Activated CD4-positive, alpha-beta memory T cell treated with anti-CD3 and anti-CD28 coated beads for 36 hours (primary cell): ENCODE measurements at places on chromosomes 13 and 19.

- H3K27me3 ChIP-seq, result peaks cover 3% of the 10 kb centered on the region
- no peaks in the 10 kb centered on the region for H3K36me3 ChIP-seq
- H3K27ac ChIP-seq, result no peak overlapping the region
Measured at GRCh38 chr13:78777976-78778375, 119.0 kb upstream of the OBI1 start.

DNA sequence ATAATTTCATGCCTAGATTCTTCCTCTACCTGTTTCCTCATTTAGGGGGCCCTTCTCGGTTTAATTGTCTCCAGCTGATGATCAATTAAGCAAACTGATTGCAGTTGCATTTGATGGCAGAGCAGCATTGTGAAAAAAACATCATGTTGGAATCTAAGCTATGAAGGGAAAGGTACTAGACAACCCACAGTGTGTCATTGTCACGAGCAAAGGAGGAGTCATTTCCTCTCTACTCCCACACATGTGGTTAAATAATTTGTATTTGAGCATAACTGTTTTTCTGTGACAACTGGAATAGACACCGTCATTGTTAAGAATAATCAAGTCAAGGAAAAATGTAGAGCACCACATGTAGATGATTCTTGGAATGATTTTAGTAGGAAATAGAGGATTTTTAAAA is 240.3 kb downstream of the DCT start:
- H3K4me3 ChIP-seq, result no peak overlapping the region
- no peak overlapping the region for H3K27ac ChIP-seq
- no peaks in the 10 kb centered on the region for H3K27me3 ChIP-seq
- DNase-seq, result no peak
- H3K36me3 ChIP-seq, result no peaks in the 10 kb centered on the region

- peak overlapping the region; percentile 86 for H3K27ac ChIP-seq
- no peaks in the 10 kb centered on the region for H3K27me3 ChIP-seq
- no peak for DNase-seq
- peaks cover 60% of the 10 kb centered on the region for H3K4me1 ChIP-seq
- peak overlapping the region; percentile 90 for H3K4me3 ChIP-seq
Measured at GRCh38 chr19:32692727-32693061, 1.1 kb downstream of the NUDT19 start.

DNA sequence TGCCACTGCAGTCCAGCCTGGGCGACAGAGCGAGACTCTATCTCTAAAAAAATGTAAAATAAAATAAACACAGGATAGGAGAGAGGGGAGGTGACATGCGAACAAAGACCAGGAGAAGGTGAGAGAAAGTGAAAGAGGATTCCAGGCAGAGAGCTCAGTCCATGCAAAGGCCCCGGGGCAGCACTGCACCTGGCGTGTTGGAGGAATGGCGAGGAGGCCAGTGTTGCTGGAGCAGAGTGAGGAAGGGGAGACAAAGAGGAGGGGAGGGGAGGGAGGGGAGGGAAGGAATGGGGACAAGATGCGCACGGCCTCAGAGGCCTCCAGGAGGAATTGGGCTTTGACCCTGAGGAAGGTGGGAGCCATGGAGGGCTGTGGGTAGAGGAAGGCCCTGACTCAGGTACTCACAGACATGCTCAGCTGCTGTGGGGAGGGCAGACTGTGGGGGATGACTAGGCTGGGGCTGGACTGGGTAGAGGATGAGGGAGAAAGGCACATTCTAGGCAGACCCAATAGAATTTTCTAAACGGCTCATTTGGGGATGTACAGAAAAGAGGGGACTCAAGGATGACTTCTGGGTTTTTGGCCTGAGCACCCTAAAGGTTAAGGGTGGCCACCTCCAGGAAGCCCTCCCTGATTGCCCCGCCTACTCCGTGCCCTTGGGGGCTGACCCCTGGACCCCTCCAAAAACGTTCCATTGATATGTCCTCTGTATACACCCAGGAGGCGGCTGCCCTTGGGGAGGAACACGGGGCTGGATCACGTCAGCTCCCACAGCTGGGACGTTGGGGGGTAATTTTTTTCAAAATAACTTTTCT is 43.9 kb downstream of the PTPRS start:
- H3K4me1 ChIP-seq, result peaks cover 5% of the 10 kb centered on the region
- no peaks in the 10 kb centered on the region for H3K36me3 ChIP-seq
- H3K4me3 ChIP-seq, result no peak overlapping the region
- H3K27ac ChIP-seq, result no peak overlapping the region

GRCh38 chr19:4647676-4648644 is 8.6 kb downstream of the TNFAIP8L1 start:
- peaks cover 6% of the 10 kb centered on the region for H3K36me3 ChIP-seq
- no peak overlapping the region for H3K4me3 ChIP-seq
- DNase-seq, result no peak
- H3K27me3 ChIP-seq, result no peaks in the 10 kb centered on the region
- H3K4me1 ChIP-seq, result no peaks in the 10 kb centered on the region

DNA sequence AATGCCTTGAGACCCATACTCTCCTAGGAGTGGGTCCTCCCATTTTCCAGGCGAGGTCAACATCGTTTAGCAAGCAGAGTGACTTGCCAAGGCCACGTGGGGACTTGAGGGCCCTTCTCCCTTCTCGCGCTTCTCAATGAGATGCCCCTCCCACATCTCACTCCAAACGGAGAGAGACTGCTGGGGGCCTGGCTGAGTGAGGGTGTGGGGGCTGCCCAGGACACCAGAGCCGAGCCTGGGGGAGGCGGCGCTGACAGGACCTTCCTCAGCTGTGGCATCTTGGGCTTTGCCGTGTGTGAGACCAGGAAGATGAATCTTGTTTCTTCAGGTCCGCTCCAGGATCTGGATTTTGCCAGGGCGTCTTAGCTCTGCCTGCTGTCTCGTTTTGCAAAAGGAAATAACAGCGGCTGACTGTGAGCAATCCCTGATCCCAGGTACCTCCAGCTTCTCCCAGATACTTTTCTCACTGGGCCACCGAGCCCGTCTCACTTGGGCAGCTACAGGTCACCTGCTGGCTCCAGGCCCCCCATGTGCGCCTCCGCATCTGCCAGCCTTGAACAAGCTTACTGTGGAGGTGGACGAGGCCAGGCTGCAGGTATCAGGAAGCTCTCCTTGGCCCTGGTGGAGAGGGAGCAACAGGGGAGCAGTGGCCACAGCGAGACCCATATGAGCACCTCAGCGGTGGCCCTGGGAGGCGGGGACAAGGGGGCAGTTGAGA is 6.0 kb downstream of the COX6B2 start:
- no peak overlapping the region for H3K4me3 ChIP-seq
- H3K4me1 ChIP-seq, result peaks cover 10% of the 10 kb centered on the region
- H3K27me3 ChIP-seq, result peaks cover 26% of the 10 kb centered on the region
- no peak for DNase-seq
- H3K27ac ChIP-seq, result no peak overlapping the region

GRCh38 chr13:21361123-21361522 is 98.0 kb downstream of the ZDHHC20 start:
- H3K36me3 ChIP-seq, result no peaks in the 10 kb centered on the region
- no peak overlapping the region for H3K4me3 ChIP-seq
- H3K4me1 ChIP-seq, result peaks cover 10% of the 10 kb centered on the region
- no peak overlapping the region for H3K27ac ChIP-seq
- DNase-seq, result no peak
- H3K27me3 ChIP-seq, result no peaks in the 10 kb centered on the region

DNA sequence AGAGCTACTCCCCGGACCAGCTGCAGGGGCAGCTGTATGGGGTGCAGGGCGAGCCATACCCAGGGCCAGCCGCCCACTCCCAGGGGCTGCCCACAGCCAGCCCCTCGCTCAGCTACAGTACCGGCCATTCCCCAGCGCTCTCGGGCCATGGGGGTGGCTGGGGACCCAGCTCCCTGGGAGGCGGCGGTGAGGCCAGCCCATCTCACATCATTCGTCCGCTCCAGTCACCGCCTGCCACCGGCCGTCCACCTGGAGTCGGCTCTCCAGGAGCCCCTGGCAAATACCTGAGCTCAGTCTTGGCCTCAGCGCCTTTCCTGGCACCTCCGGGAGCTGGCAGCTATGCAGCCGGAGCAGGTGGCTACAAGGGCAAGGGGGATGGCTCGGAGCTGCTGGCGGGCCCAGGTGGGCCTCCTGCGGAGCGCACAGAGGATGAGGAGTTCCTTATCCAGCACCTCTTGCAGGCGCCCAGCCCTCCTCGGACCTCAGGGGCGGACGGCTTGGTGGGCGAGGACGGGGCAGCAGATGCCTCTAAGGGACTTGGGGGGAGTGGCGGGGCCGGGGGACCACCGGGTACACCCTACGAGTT is 4.9 kb downstream of the PRR12 start:
- no peak overlapping the region for H3K27ac ChIP-seq
- no peaks in the 10 kb centered on the region for H3K27me3 ChIP-seq
- peaks cover 17% of the 10 kb centered on the region for H3K4me1 ChIP-seq
- no peak overlapping the region for H3K4me3 ChIP-seq
- no peak for DNase-seq

GRCh38 chr19:50007170-50007569 is 18.0 kb downstream of the VRK3 start:
- no peak for DNase-seq
- H3K4me1 ChIP-seq, result peaks cover 25% of the 10 kb centered on the region
- no peak overlapping the region for H3K27ac ChIP-seq
- H3K4me3 ChIP-seq, result no peak overlapping the region

DNA sequence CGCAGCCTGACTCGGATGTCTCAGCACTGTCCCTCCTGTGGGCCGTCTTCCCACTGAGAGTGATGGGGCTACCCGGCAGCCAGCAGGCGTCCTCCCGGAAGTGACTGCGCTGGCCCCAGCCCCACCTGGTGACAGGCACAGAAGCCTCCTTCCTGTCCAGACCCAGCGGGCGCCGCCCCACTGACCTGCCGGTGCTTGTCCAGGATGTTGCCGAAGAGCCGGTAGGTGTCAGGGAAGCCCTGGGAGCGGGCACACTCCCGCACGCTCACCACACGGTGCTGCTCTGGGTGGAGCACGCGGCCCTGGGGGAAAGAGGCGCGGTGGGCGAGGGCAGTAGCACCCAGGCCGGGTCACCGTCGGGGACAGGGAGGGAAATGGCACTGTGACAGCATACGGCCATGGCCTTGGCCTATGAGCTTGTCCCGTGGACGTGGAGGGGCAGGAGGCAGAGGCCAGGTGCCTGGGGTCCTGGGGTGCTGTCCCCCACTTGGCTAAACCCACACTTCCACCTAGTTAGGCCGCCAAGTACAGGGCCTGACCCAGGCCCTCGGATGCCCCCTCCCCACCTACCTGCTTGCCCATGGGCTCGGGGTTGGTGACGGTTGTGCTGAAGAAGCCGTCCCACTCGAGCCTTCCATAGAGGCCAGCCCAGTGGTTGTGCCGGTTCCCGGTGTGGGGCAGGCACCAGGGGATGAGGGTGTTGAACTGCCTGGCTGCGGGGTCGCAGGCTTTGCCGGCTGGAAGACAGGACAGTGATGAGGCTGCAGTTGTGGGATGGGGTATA is 16.0 kb upstream of the EIF3G start:
- H3K4me1 ChIP-seq, result no peaks in the 10 kb centered on the region
- no peaks in the 10 kb centered on the region for H3K27me3 ChIP-seq
- H3K4me3 ChIP-seq, result no peak overlapping the region
- H3K36me3 ChIP-seq, result peaks cover 38% of the 10 kb centered on the region
- no peak overlapping the region for H3K27ac ChIP-seq
- DNase-seq, result no peak

GRCh38 chr13:33480561-33480960 is 195.0 kb upstream of the STARD13 start:
- H3K4me1 ChIP-seq, result no peaks in the 10 kb centered on the region
- no peak overlapping the region for H3K4me3 ChIP-seq
- peaks cover 4% of the 10 kb centered on the region for H3K36me3 ChIP-seq
- H3K27me3 ChIP-seq, result peaks cover 14% of the 10 kb centered on the region

- no peaks in the 10 kb centered on the region for H3K36me3 ChIP-seq
- H3K4me3 ChIP-seq, result no peak overlapping the region
- H3K4me1 ChIP-seq, result peaks cover 8% of the 10 kb centered on the region
- H3K27ac ChIP-seq, result no peak overlapping the region
Measured at GRCh38 chr13:37094840-37095239, 10.6 kb downstream of the CSNK1A1L start.

DNA sequence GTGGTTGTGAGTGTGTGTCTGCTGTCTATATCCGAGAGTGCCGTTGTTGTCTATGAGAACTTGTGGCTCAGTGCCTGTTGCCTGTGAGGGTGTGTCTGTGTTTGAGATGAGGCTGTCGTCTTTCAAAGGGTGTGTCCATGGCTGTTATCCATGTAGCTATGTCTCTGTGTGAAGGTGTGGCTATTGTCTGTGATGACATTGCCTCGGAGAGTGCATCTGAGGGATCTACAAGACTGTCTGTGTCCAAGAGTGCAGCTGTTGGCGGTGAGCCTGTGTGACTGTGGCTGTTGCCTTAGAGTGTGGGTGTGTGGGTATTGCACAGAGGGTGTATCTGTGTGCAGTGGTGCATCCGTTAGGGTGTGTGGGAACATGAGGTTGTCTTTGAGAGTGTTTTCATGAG is 4.9 kb downstream of the NUMBL start:
- H3K27ac ChIP-seq, result no peak overlapping the region
- no peaks in the 10 kb centered on the region for H3K4me1 ChIP-seq
- DNase-seq, result no peak
- peaks cover 22% of the 10 kb centered on the region for H3K36me3 ChIP-seq
- H3K4me3 ChIP-seq, result no peak overlapping the region
- no peaks in the 10 kb centered on the region for H3K27me3 ChIP-seq

GRCh38 chr13:99983499-99984401 is 2.2 kb downstream of the ZIC2 start:
- DNase-seq, result no peak
- H3K4me3 ChIP-seq, result peak overlapping the region; percentile 50
- peaks cover 15% of the 10 kb centered on the region for H3K4me1 ChIP-seq
- H3K27ac ChIP-seq, result peak overlapping the region; percentile 66

- peaks cover 62% of the 10 kb centered on the region for H3K36me3 ChIP-seq
- no peak overlapping the region for H3K4me3 ChIP-seq
- peak; percentile 27 for DNase-seq
- no peaks in the 10 kb centered on the region for H3K27me3 ChIP-seq
- H3K4me1 ChIP-seq, result no peaks in the 10 kb centered on the region
Measured at GRCh38 chr19:27774827-27775226, 1438.1 kb downstream of the UQCRFS1 start.

DNA sequence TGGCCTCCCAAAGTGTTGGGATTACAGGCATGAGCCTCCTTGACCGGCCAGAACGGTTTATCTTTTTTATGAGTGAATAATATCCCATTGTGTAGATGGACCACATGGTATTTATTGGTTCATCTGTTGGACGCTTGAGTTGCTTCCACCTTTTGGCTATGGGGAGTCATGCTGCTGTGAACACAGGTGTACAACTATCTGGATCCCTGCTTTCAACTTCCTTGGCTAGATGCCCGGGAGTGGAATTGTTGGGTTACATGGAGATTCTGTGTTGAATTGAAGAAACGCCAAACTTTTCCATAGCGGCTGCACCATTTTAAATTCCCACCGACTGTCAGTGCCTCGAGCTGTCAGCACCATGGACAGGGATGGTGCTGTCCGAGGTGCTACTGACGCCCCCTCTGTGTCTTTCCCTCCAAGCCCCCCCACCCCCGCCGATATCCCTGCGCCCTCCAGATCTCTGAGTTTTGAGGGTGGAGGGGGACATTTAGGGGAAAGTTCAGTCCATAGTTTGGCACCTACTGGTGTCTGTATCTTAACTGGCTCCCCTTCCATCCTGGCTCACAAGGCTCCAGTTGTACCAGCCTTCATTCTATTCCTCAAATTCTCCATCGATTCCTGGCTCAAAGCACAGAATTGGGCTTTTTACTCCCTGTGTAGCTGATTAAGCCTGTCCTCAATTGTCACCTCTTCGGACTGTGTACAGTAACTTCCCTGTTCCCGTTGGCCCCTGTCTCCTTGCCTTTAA is 27.3 kb downstream of the PNPLA6 start:
- H3K4me3 ChIP-seq, result no peak overlapping the region
- H3K27me3 ChIP-seq, result no peaks in the 10 kb centered on the region
- H3K4me1 ChIP-seq, result no peaks in the 10 kb centered on the region
- H3K36me3 ChIP-seq, result peaks cover 18% of the 10 kb centered on the region
- no peak for DNase-seq
